ENCODE measurements at places on chromosomes 4 and X. TPM values are rescaled to one million over a fixed set of nuclear protein-coding genes. Genes with fewer than 3 reads are reported as not detected.

Gene UBA6
- polyA plus RNA-seq, result 119 TPM

Gene CTAG1A
- polyA plus RNA-seq, result not detected

Gene PFKFB1
- polyA plus RNA-seq, result 0.06 TPM

Gene FOXR2
- not detected for polyA plus RNA-seq

Gene CRMP1
- polyA plus RNA-seq, result 6.2 TPM

Gene NPY2R
- polyA plus RNA-seq, result not detected

Gene TMEM156
- 2.3 TPM for polyA plus RNA-seq

Gene KLHL34
- polyA plus RNA-seq, result not detected

Gene ARX
- not detected for polyA plus RNA-seq

Gene LINC00632
- polyA plus RNA-seq, result 69.9 TPM

Gene OTUD5
- 52.0 TPM for polyA plus RNA-seq

Gene MSX1
- 1.7 TPM for polyA plus RNA-seq

Gene ANXA3
- 13.9 TPM for polyA plus RNA-seq

Gene MAGED1
- polyA plus RNA-seq, result 549 TPM

Gene CT45A10
- polyA plus RNA-seq, result not detected

Gene BEX4
- 21.1 TPM for polyA plus RNA-seq

Gene VEGFC
- polyA plus RNA-seq, result 30.1 TPM

Gene ITIH6
- not detected for polyA plus RNA-seq

Gene TDO2
- polyA plus RNA-seq, result 0.55 TPM

Gene SPIN2B
- polyA plus RNA-seq, result 9.7 TPM

Gene CRLF2
- polyA plus RNA-seq, result not detected

Gene CT45A1
- polyA plus RNA-seq, result not detected

Gene C1QTNF7
- polyA plus RNA-seq, result 2.7 TPM

Gene MRPL1
- polyA plus RNA-seq, result 49.9 TPM

Gene AFAP1
- 61.7 TPM for polyA plus RNA-seq

Gene TLR7
- not detected for polyA plus RNA-seq

Gene USP17L30
- not detected for polyA plus RNA-seq

Gene OR13H1
- polyA plus RNA-seq, result not detected

Gene UGT2A1
- polyA plus RNA-seq, result not detected

Gene ADD1
- 170 TPM for polyA plus RNA-seq

Gene ZBTB33
- 8.9 TPM for polyA plus RNA-seq

Gene TBX22
- not detected for polyA plus RNA-seq

Gene SRPX2
- 87.1 TPM for polyA plus RNA-seq

Gene ETDB
- polyA plus RNA-seq, result not detected

Gene FAM9B
- polyA plus RNA-seq, result not detected

Gene TCEAL7
- 35.8 TPM for polyA plus RNA-seq

Gene NEXMIF
- polyA plus RNA-seq, result not detected

Gene ATP7A
- 14.5 TPM for polyA plus RNA-seq

Gene RBMX2
- 20.3 TPM for polyA plus RNA-seq

Gene BTK
- not detected for polyA plus RNA-seq

Gene HAND2
- polyA plus RNA-seq, result 2.2 TPM

Gene CLTRN
- polyA plus RNA-seq, result 0.29 TPM

Gene VSIG4
- polyA plus RNA-seq, result not detected

Gene PCDH19
- 0.02 TPM for polyA plus RNA-seq

Gene PI4K2B
- 8.0 TPM for polyA plus RNA-seq

Gene TFDP3
- not detected for polyA plus RNA-seq

Gene EBP
- polyA plus RNA-seq, result 19.8 TPM

Gene FGFBP1
- not detected for polyA plus RNA-seq

Gene DKK2
- polyA plus RNA-seq, result 0.83 TPM

Gene SMIM10
- 8.3 TPM for polyA plus RNA-seq

Gene KLB
- polyA plus RNA-seq, result not detected

Measured in AG04450 (cell line).